ENCODE measurements at places on chromosomes 16 and 17.

DNA sequence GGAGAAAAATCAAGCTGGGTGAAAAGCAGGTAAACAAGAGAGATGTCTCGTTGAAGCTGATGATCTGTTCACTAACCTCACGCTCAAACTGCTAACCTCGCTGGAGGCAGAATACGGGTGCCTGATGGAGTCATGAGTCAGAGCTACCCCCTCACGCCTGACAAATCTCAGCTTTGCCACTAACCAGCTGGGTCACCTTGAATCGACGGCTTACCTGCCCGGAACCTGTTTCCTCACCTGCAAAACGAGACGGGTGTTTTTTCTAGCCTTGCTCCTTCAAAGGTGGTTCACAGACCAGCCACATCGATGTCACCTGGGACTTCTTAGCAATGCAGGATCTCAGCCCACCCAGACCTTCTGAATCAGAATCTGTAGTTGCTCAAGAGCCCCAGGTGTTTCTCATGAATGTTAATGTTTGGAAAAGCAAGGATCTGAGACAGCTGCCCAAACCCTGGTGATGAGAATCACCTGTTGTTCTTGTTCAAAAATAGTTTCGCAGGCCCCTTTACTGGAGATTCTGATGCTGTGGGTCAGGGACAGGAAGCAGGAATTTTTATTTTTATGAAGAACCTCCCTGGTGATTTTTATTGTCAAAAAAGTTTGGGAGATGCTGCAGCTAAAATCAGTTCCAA lies 56.9 kb downstream of the MARCHF10 start:
- ATAC-seq = no peak

GRCh38 chr17:72719578-72720493 lies 372.7 kb downstream of the SLC39A11 start:
- no peak for ATAC-seq

- ATAC-seq = no peak
These were observed 2.3 kb downstream of the CASKIN2 start for GRCh38 chr17:75512926-75513640.

DNA sequence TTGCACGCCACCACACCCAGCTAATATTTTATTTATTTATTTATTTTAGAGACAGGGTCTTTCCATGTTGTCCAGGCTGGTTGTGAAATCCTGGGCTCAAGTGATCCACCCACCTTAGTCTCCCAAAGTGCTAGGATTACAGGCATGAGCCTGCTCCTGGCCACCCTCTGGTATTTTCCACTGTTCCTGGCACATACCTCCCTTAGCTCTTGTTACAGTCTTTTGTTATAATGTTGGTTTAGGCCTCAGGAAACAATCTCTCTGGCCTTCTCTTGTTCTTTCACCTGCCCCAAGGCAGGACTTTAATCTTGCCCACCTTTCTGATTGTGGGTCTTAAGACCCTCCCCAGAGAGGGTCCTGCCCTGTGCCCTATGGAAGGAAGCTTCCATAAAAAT lies 3.6 kb upstream of the CYTH1 start:
- ATAC-seq = no peak

DNA sequence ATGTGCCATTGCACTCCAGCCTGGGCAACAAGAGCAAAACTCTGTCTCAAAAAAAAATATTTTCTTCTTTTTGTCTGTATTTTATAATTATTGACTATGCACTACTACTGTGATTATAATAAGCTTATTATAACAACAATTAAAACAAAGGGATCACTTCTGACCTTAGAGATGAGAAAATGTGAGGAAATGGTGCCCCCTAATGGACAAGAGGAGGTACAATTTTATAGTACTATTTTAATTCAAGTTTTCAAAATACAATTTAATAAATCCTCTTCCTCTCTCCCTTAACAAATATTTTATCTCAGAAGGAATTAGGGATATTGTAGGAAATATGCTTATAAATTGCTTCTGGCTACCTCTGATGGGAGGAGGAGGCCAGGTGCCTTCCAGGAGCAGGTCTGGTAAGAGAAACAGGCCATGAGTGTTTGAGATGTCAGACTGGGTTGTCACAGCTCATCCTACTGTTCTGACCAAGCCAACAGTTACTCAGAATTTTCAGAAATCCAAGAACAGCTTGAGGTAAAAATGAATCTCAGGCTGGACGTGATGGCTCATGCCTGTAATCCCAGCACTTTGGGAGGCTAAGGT lies 14.0 kb downstream of the VPS53 start:
- ATAC-seq = no peak

GRCh38 chr16:75532142-75532765 lies 3.7 kb downstream of the CHST5 start:
- no peak for ATAC-seq

DNA sequence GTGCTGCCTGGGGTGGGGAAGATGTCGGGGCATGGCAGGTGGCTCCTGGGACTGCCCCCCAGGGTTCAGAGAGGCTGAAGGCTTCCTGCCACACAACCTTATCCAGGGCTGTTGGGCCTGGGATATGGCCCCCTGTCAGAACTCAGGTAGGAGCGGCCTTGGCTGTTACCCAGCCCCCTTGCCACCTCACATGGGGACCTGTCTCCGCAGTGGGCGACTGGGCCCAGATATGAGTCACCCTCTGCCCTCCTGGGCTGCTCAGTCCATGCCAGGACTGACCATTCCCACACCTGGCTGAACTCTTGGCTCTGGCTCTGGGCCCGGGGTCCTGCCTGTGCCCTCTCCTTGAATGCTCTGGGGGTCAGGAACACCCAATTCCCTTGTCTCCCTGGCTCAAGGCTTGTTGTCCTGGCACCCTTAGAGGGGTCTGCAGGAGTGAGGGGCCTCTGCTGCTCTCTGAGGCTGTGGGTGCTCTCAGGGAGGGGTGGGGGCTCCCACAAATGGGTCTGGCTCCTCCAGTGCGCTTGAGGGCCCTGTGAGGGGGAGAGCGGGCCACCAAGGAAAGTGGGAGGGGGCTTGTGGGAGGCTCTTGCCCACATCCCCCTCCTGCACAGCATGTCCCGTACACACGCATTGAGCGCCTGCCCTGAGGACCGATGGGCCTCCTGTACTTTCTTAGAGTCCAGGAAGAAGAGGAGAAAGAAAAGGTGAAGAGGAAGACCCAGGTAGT lies 36.0 kb downstream of the LGALS9 start:
- ATAC-seq = no peak

DNA sequence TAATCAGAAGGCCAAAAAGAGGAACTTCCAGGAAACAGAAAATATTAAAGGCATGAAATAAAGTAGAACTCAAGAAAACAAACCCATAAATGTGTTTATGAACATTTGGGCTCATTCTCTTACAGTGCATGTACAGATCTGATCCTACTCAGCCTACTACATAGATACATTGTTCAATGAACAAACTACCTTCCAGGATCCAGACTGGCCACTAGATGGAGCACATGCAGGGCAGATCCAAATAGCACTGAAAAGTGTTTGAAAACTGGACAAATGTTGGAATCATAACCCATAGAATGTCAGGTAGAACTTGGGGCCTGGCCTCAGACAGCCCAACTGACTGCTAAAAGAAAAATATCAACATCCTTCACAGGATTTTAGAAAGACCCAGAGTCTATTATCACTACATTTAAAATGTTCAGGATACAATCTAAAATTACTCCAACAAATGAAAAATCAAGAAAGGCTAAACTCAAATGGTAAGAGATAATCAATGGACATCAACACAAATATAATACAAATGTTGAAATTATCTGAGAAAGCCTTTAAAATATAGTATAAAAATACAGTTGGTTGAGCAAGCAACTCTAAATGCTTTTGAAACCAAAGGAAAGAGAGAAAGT lies 122.4 kb upstream of the NUDT7 start:
- ATAC-seq = no peak

GRCh38 chr17:81922566-81923301 lies 4.8 kb upstream of the SIRT7 start:
- no peak for ATAC-seq
